ENCODE measurements at places on chromosomes 5 and 9.

DNA sequence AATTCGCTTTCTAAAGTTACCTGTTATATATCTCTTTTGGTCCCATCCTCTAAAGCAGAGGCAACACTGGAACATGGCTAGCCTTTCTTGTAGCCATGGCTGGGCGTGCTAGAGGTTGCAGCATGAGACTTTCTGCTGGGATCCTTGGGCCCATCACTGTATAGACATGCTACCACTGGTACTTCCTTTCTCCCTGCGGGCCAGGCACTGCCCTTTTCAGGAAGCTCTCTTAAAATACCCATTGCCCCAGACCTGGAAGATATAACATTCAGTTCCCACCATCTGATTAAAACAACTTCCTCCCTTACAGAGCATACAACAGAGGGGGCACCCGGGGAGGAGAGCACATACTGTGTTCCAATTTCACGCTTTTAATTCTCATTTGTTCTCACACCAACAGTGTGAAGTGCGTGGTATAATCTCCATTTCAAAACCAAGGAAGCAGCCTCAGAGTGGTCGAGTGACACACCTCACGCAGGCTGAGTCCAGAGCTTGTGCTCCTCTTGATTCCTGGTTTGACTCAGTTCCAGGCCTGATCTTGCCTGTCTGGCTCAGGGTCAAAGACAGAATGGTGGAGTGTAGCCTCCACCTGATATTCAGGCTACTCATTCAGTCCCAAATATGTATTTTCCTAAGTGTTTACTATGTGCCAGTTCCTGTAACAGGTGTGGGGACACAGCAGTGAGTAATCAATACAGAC lies 22.6 kb downstream of the PTGS1 start:
- DNase-seq: no peak

- DNase-seq: no peak
Measured at GRCh38 chr5:9464478-9464877, 81.4 kb downstream of the SEMA5A start.

DNA sequence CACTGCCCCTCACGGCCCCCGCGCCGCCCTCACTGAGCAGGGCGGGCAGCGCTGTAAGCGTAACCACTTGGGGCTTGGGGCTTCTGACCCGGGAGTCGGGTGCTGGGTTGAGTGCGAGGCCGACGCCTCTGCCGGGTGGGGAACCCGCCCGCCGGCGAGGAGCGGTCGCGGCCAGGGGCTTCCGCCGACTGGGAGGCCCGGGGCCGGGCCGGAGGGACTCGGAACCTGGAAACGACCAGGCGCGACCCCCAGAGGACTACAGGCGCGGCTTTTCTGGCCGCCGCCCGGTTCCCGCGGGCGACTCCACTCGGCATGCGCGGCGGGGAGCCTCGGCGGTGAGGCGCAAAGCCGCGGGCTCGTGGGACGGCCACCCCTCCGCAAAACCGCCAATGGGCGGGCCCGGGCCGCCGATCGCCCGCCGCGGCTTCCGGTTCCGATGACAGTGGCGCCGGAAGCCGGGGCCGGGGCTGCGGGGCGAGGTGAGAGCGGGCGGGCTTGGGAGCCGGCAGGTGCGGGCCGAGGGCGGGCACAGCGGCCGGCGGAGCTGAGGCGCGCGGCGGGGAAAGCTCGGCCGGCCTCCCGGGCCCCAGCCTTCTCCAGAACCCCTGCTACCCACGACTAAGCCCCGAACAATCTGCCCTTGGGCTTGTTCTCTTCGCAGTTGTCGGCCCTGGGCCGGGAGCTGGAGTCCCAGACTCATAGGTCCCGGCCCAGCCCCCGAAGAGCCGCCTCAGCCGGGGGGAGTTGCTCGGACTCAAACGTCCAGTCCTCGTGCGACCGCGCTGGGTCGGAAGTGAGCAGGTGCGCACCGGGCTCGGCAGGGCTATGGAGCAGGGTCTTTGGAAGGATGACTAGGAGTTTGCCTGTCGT lies at the start of gene RMND5B:
TSS of gene RMND5B (plus strand) at position 439 of the 870 bp plus-strand sequence. CDS start 7,106 bp downstream, outside the sequence.
- peak; percentile 29 for DNase-seq

DNA sequence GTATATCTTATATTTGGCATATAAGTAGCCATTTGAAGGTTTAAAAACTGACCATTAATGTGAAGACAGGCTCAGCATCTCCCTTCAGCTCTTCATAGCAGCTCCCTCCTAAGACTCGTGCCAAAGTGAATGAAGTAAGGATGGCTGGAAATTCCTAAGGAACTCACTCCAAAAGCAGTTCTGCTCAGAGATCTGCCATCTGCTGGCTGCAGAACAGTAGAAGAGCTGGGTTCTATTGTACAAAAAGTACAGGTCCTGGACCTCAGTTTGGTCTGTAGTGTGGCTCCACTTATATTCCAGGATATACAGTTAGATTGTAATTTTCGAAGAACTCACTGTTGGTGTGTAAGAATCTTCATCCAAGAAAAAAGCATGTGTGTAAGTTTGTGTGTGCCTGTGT lies 104.9 kb upstream of the RUSC2 start:
- no peak for DNase-seq

GRCh38 chr5:135383803-135384495 lies 15.1 kb downstream of the MACROH2A1 start:
- no peak for DNase-seq

DNA sequence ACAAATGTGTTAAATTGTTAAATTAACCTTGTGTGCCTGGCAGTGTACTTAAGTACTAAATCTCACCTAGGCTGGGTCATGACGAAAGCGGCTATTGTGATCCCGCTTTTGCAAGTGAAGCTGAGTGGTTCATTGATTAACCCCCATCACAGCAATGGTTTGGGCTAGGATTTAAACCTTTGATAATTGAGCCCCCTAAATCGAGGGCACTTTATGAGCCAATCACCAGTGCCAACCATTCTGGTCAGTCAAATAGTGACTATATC lies 22.8 kb downstream of the HNRNPK start:
- DNase-seq: no peak

DNA sequence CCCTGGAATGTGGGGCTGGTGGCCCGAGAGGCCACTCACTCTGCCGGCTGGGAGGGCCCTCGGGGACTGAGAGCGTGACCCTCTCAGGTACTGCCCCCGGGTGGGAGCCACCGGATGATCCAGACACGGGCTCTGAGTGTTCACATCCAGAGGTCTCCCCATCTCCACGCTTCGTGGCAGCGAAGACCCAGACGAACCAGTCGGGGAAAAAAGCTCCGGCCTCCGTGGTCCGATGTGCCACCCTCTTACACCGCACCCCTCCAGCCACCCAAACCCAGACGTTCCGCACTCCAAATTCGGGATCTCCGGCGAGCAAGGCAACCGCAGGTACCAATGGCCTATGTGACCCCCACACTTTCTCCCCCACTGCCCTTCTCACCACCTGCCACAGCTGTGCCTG lies 49.5 kb downstream of the AMBP start:
- no peak for DNase-seq

- no peak for DNase-seq
Measured at GRCh38 chr5:176754376-176754973, 55.9 kb upstream of the UNC5A start.

GRCh38 chr9:7150153-7150890 lies 392.5 kb downstream of the KDM4C start:
- no peak for DNase-seq

DNA sequence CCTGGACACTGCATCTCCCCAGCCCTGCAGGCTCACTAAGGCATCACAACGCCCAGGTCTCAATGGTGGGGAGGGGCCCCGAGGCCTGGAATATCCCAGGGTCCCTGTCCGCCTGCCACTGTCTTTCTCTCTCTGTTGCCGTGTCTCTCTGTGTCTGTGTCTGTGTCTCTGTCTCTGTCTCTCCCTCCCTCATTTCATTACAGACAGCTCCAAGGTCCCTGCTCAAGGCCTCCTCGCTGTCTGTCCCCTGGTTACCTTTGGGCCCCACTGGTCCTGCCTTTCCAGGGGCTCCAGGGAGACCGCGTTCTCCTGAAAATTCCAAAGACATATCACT lies 3.2 kb downstream of the FCN1 start:
- DNase-seq: no peak

- DNase-seq: no peak
Measured at GRCh38 chr9:13967011-13967410, 346.9 kb downstream of the NFIB start.

- DNase-seq: no peak
Measured at GRCh38 chr5:160477266-160477970, 55.8 kb downstream of the PTTG1 start.

DNA sequence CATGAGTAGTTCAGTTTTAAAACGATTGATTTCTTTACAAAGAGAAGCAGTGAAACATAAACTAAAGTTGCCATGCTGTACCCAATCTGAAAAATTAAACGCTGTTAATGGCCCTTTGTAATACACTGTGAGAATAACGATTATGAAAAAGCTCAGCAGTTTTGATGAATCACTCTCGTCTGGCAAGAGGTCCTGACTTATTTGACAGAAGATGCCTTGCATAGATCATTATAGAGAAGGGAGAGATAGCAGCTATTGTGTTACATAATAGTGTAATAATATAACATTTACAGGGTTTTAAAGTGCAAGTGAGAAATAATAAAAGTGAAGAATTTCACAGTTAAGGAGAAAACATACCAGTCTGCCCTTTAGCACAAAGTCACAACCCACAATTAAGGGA lies 361.5 kb upstream of the CDH10 start:
- no peak for DNase-seq

DNA sequence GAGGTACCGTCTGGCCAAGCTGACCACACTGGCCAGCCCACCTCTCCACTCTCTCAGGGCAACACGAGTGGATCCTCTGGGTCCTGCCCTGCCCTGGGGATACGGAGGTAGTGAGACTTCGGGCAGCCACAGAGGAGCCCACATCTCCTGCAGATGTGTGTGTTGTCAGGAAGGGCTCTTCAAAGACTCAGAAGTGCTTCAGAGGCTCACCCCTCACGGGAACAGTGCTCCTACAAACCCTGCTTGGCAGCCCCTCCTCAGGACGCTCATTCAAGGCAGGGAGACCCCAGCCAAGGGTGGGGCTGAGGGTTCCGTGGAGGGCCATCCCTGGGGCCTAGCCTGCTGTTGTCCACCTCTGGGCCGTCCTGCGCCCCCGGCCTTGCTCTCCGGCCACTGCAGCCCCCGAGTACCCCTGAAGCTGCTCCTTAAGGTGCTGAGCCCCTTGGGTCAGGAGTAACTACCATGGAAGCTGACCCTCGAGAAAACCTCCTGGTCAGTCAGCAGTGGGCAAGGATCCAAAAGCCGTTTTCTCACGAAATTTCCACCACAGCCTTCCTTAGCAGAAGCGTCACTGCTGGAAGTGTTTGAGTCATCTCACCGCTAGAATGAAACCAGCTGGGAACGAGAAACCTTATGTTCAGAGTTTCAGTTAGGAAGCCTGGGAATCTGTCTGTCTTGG lies 23.2 kb upstream of the LRRC14B start:
- DNase-seq: no peak

DNA sequence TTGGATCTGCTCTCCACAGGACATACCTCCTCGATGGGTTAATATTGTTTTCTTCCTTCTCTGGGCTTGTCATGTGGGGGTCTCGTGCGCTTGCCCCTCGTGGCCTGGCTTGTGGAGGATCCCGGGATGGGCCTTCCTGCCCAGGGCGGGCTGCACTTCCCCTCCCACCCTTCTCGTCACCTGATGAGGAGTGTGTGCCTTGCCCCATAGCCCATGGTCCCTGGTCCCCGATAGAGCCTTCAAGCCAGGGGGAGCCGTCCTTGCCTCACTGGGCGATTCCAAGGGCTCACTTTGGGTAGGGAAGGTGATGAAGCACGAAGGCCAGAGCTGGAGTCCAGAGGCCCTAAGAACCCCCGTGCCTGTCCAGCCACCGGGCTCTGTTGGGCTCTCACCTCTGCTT lies 28.7 kb downstream of the DYNC2I2 start:
- no peak for DNase-seq

- no peak for DNase-seq
Measured at GRCh38 chr5:72108202-72109061, 1.2 kb downstream of the MAP1B start.

GRCh38 chr5:98954392-98955028 lies 25.7 kb upstream of the CHD1 start:
- no peak for DNase-seq

GRCh38 chr5:140628711-140629110 lies 4.3 kb downstream of the CD14 start:
- DNase-seq: no peak

DNA sequence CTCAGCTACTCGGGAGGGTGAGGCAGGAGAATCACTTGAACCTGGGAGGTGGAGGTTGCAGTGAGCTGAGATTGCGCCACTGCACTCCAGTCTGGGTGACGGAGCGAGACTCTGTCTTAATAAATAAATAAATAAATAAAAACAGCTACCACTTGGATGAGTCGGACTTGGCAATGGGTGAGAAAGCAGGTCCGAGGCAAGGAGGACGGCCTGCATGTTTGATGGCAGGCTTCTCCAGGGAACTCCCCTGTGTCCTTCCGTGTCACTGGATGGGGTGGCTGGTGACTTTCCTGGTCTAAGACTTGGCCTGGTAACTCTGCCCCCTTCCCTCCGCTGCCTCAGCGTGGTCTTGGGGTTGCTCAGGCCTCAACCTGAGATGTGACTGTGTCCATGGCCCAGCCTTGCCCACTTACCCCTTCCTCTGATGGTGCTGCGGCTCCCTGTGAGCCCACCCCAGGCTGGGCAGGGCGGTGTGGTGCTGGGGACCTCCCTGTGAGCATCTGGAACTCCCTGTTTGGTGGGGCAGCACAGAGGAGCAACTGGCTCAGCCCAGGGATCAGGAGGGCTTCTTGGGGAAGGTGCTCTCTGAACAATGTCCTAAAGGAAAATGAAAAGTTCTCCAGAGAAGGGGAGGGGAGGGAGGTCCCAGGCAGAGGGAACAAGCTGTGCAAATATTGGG lies 62.5 kb upstream of the PSD2 start:
- DNase-seq: no peak

GRCh38 chr5:90308787-90309585 lies 100.6 kb downstream of the CETN3 start:
- DNase-seq: no peak

GRCh38 chr9:137070906-137071275 lies 534 bp upstream of the SAPCD2 start:
- DNase-seq: no peak

GRCh38 chr9:87910821-87911220 lies 6.9 kb upstream of the SPATA31C1 start:
- DNase-seq: no peak

DNA sequence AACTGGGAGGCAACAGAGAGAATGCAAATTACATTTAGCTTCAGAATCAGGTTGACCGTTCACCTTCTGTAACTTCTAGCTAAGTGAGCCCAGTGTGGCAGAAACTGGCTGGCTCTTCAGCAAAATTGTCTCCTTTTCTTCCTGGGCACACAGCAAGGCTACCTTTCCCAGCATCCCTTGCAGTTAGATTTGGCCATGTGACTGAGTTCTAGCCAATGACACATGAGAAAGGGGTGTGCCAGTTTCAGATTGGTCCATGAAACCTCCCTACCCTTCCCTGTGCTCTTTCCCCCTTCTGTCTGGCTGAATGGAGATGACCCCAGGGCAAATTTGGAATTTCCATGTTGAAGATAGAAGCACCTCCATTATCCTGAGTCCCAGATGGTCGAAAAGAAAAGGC lies 72.5 kb upstream of the SMIM23 start:
- no peak for DNase-seq

DNA sequence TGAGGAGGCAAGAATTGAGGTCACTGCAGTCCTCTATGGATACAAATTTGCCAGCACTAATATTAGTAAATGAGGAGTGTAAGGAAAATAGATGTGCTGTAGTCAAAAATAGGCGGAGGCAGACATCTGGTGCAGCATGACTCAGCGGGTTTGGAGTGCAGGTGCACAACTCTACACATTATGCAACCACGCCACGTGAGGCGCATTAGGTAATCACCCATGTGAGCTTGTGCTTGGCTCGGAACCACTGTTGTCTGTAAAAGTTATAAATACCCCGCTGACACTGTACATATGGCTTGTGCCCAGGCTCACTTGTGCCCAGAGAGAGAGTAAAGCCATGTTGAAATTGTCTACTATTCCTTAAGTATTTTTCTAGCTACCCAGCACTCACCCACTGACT lies 623.5 kb upstream of the NUDT12 start:
- DNase-seq: no peak

GRCh38 chr5:55232985-55233928 lies at the start of gene CCNO:
Gene CCNO (minus strand): TSS chr5:55233608. CDS start chr5:55233523, 85 bp downstream.
- peak; percentile 35 for DNase-seq
